Activated CD4-positive, alpha-beta T cell treated with anti-CD3 and anti-CD28 coated beads, Interleukin-2, Interleukin-6, amounts not matched to agents 100 ng/mL and 50 ng/mL, durations not matched to agents 16 hours and 8 hours (primary cell): ENCODE measurements at places on chromosomes 2 and 18.

- DNase-seq: no peak
Measured at GRCh38 chr2:181142514-181142913, 162.1 kb downstream of the UBE2E3 start.

DNA sequence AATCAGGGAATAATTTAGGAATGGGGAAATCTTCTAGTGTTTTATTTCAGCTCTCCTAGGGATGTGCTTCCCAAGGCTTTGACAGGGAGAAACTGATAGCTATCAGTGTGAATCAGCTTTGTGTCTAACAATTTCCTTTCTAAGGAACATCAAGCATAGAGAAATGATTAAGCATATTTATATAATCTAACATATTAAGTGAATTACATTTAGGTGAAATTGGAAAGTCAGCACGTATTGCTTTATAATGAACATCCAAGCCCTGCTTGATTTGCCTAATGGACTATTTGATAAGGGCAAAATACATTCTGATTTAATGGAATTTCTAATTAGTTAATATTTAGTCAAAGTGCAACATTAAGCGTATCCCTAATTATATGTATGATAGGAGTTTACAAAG, 19.5 kb upstream of the TSPYL6 start:
- DNase-seq: no peak

DNA sequence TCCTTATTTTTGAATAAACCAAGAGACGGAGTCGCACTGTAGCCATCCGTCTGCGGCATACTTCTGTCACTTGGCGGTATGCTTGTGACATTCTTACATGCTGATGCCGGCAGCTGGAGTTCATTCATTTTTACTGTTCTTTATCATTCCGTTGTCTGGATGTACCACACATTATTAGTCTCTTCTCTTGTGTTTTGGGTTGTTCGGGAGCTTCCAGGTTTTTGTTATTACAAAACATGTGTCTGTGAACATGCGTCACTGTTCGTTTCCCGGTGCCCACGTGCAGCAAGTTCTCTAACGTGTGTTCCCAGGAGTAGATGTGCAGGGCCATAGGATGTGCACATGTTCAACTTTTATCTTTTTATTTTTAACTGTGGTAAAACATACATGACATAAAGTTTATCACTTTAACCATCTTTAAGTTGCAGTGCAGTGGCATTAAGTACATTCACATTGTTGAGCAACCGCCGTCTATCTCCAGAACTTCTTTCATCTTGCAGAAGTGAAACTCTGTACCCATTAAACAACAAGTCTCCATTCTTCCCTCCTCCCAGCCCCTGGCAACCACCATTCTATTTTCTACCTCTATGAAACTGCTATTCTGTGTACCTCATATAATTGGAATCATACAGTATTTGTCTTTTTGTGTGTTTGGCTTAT, 40.1 kb downstream of the MTCL1 start:
- DNase-seq: no peak

- DNase-seq: no peak
Measured at GRCh38 chr2:179613701-179614100, 247.7 kb downstream of the ZNF385B start.

DNA sequence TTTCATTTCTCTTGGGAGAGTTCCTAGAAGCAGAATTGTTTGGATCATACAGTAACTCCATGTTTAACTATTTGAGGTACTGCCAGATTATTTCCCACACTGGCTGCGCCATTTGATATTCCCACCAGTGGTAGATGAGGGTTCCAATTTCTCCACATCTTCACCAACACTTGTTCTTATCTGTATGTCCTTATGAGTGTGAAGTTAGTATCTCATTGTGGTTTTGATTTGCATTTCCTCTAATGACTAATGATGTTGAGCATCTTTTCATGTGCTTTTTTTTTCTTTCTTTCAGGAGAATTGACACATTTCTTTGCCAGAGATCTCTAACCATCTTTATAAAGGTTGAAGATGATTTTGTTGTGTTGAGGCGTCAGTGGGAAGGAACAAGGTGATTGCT, 4.1 kb upstream of the MGAT5 start:
- DNase-seq: peak; percentile 44

DNA sequence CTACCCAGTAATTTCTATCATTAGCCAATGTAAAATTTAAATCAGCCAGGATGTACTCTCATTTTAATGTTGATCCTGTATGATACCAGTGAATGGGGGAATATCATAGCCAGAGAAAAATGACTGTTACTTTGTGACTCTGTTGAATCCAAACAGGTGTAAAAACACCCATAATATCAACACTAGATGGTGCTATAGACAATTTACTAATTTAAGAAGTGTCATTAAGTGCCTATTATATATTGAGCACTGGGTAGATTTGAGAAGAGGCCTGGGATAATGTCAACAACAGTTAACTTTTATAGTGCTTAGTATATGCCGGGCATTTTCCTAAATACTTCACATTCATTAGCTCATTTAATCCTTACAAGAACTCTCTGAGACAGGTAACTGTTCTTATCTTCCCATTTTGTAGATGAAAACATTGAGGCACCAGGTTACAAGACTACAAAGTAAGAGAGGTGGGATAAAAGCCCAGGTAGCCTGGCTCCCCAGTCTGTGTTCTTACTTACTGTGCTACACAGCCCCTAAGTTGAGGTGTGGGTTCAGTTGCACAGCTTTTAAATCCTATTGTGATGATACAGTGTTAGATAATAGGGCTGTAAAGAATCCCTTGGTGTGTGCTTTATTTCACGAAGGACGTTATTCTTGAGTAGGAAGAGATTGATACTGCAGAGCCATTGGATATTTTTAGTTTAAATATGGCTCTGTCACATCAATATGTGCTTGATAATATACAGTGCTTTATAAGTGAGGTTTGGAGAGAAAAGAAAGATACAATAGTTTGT, 325.5 kb downstream of the AGPS start:
- no peak for DNase-seq

DNA sequence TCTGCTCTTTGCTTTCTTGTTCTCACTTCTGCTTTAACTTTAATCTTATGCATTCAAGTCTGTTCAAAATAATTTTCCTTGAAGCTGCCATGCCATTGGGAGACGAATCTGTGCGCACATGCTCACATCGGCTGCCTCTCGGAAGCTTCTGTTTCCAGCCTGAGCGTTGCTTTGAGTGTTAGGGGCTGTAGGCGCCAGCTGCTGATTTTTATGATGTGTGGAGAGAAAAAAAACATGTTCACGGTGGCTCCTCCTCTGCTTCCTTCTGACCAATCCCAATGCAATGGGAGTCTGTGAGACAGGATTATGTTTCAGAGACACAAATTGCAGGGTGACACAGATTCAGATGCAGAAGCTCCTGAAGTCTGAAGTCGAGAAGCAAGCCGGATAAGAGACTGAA, at the start of gene MC4R:
TSS of gene MC4R (minus strand) at position 180 of the 400 bp plus-strand sequence. CDS start 426 bp downstream, outside the sequence.
- no peak for DNase-seq

GRCh38 chr2:207327513-207327912, 161.8 kb upstream of the KLF7 start:
- DNase-seq: peak; percentile 60

GRCh38 chr2:101355401-101356054, 31.8 kb downstream of the CREG2 start:
- no peak for DNase-seq

DNA sequence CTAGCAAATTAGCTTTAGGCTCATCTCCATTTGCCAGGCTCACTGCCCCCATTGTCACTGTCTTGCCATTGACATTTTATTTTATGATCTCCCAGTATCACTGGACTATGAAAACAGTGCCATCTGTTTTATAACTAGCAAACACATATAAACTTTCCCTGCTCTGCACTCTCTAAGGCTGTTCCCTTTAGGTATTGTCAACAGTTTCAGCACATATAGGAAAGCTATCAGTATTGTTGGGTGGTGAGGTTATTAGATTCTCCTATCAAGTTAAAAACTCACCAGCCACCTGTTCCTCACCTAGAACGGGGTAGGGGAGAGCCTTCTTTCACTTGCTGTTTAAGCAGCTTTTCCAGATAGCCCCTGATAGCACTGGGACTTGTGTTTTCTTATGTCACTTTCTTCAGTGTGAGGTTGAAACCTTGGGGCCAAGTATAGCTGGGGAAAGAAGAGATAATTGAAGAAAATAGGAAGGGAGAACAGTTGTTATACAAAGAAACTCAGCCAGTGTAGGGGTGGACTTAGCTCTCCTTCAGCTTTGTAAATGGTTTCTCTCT, 32.5 kb downstream of the CFLAR start:
- DNase-seq: no peak

- DNase-seq: no peak
Measured at GRCh38 chr18:12085136-12085535, 8.5 kb upstream of the ANKRD62 start.

GRCh38 chr2:235616885-235617284, 123.0 kb downstream of the AGAP1 start:
- no peak for DNase-seq

GRCh38 chr2:182593394-182593975, 122.6 kb upstream of the DNAJC10 start:
- DNase-seq: no peak

DNA sequence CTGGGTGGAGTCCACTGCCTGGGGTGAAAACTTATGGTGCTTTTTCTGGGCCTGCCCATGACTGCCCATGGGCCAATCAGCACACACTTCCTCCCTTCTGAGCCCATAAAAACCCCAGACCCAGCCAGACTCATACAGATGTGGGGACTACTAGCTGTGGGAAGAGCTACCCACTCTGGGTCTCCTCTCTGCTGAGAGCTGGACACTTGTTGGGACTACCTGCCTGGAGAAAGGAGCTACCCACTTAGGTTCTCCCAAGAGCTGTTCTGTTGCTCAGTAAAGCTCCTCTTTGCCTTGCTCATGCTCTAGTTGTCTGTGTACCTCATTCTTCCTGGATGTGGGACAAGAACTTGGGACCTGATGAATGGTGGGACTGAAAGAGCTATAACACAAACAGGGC, 119.6 kb upstream of the SLC38A11 start:
- DNase-seq: no peak

- no peak for DNase-seq
Measured at GRCh38 chr2:144132357-144132756, 387.6 kb downstream of the ZEB2 start.

- no peak for DNase-seq
Measured at GRCh38 chr18:75105551-75106254, 103.2 kb downstream of the PTGR3 start.

DNA sequence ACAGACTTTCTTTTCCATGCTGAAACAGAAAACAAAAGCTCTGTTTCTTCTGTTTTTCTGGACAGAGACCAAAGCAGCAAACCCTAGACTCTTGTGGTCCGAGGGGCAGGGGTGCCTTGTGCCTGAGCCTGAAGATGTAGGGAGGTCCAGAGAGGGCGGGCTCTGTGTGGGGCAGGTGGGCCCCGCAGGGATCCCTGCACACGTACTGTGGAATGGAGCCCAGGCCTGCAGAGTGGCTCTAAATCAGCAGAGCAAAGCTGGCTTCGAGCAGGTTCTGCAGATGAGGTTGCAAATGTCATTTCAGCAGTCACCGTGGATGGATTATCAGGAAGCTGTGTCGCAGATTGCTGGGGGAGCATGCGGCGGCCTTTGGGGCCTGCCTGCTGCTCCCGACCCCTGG, 438.6 kb downstream of the RNF144A start:
- no peak for DNase-seq

DNA sequence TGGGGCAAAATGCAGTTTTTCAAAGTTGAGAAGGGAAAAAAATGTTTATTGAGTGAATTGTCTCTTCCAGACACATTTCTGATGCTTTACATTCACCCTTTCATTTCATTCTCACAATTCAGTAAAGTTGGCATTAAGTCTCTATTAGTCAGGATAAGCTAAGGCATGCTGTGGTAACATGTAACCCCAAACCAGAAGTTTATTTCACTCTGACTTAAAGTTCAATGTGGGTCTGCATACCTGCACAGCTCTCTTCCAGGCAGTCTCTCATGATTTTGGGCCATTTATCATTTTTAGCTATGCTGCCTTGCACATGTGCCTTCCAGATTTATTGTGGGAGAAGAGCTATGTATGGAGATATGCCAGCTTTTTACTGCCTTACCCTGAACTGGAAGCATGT, 48.0 kb downstream of the DDX18 start:
- no peak for DNase-seq

- no peak for DNase-seq
Measured at GRCh38 chr18:8381821-8382459, 227.3 kb upstream of the RAB12 start.

DNA sequence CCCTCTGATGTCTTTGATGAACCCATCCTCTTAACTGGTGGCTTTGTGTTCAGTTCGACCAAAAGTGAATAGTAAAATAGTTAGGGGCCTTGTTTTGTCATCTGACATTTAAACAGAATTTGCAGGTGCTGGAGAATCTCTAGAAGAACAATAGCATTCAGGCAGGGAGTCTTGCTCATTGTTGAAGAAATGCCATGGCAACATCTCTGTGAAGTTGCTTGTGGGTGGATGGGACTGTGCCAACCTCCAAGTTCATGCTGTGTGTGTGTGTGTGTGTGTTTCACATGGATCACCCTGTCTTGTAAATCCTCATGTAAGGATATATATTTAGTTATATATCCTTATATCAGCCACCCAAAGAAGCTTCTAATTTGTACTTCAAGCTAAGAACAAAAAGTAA, 66.7 kb downstream of the SKA1 start:
- no peak for DNase-seq

- no peak for DNase-seq
Measured at GRCh38 chr2:31694444-31694843, 113.7 kb upstream of the SRD5A2 start.

DNA sequence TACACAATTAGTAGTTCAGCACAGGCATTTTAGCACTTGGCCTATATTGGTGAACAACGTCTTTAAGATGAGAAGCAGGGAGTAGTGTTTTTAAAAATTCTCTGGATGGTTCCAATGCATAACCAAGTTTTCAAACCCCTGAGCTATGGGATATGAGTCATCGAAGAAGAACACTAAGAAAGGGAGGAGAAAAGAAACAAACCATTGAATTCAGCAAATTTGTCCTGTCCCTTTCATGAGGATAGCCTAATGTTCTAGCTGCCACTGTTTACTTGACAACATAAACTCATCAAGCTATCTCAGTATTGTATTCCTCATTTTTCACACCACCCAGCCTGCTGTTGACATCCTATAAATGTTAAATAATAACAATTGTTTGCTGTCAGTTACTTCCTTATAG, 158.0 kb downstream of the BARD1 start:
- no peak for DNase-seq

- DNase-seq: no peak
Measured at GRCh38 chr2:176106581-176107539, at the start of gene HOXD11. TSS of gene HOXD11 (plus strand) at chr2:176107280. CDS start at chr2:176107356, 76 bp downstream.

DNA sequence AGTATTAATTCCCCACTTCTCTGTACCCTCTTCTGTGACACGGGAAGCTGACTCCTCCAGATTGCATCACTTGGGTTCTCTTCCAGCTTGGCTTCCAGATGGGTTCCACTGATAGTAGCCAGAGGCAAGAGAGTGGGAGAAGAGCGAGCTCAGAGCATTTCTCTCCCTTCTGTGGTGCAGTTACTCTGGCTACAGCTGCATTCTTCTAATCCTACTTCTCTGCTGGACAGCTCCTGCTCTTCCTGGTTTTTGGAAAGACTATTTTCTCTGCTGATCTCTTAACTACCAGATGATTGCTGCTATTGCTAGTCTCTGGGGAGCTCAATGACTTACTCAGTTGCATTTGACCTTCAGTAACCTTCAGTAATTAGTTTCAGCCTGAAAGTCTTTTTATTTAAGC, 187.5 kb upstream of the MAP2 start:
- no peak for DNase-seq
